ENCODE measurements at places on chromosomes 3 and 15. TPM values are rescaled to one million over a fixed set of nuclear protein-coding genes. Genes with fewer than 3 reads are reported as not detected.

GRCh38 chr3:184737641-184738505, 26.0 kb upstream of the MAGEF1 start:
- no peaks in the 10 kb centered on the region for H3K4me1 ChIP-seq
- H3K27me3 ChIP-seq: no peaks in the 10 kb centered on the region
- DNase-seq: peak; percentile 2

DNA sequence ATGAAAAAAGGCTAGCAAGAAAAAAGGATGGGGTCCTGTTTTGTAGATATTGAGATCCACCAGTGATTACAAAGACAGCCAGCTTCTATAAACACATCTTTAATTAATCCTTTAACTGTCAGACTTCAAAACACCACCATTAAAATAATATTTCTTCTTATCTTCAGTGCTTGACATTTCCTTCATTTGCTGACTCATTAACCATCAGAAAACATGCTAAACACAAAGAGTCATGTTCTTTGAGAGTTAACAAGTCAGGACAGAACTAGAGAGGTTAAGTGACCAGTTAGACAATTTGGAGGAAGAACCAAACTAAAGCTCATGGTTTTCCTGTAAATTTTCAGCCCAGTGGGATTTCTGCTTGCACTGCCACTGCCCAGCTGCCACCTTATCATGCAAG, 111.4 kb downstream of the MEIS2 start:
- H3K4me1 ChIP-seq: peaks cover 1% of the 10 kb centered on the region
- no peaks in the 10 kb centered on the region for H3K27me3 ChIP-seq
- H3K4me3 ChIP-seq: no peak overlapping the region
- H3K27ac ChIP-seq: no peak overlapping the region

DNA sequence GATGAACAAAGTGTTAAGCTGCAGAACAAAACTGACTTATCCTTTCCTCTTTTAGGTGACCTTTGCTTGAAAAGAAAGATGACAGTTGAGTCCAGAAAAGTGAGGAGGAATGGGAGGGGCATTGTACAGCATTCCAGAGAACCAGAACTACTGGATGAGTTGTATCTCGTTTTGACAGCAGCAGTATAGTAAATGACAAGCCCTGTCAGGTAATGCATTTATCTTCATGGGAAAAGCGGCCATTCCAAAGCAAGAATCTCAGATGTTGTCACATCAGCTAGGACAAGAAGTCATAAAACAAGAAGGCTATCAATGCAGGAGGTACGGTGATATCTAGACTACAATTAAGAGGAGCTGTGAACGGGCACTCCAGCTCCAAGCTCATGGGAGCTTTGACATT, 421.5 kb downstream of the MAGI1 start:
- no peaks in the 10 kb centered on the region for H3K27me3 ChIP-seq
- no peak overlapping the region for H3K4me3 ChIP-seq
- DNase-seq: no peak
- peaks cover 2% of the 10 kb centered on the region for H3K4me1 ChIP-seq

DNA sequence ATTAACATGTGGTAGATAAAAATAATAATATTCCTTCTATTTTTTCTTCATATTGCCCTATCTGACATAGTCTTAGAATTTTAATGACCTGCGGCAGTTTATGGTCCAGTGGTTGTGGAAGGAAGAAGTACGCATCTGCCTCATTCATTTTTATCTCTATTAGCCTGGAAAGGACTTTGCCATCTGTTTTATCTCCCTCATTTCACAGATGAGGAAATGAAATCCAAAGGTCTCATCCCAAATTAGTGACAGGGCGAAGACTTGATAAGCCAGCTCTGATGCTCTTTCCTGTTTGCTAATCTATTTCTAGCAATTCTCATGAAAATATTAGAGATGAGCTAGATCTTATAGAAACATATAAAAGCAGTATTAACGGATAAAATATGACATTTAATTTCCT, 113.3 kb downstream of the KLHL25 start:
- no peak for DNase-seq
- no peaks in the 10 kb centered on the region for H3K36me3 ChIP-seq
- H3K4me1 ChIP-seq: peaks cover 4% of the 10 kb centered on the region

GRCh38 chr3:49900491-49901153, 3.1 kb downstream of the MST1R start:
- H3K36me3 ChIP-seq: no peaks in the 10 kb centered on the region
- no peak overlapping the region for H3K4me3 ChIP-seq
- H3K27ac ChIP-seq: no peak overlapping the region
- no peaks in the 10 kb centered on the region for H3K27me3 ChIP-seq

GRCh38 chr3:43010638-43011037, 31.5 kb downstream of the GASK1A start:
- H3K27ac ChIP-seq: no peak overlapping the region
- DNase-seq: no peak
- H3K4me1 ChIP-seq: no peaks in the 10 kb centered on the region
- no peaks in the 10 kb centered on the region for H3K36me3 ChIP-seq
- no peaks in the 10 kb centered on the region for H3K27me3 ChIP-seq
- no peak overlapping the region for H3K4me3 ChIP-seq

- H3K4me3 ChIP-seq: no peak overlapping the region
- H3K27ac ChIP-seq: no peak overlapping the region
- H3K36me3 ChIP-seq: no peaks in the 10 kb centered on the region
- DNase-seq: no peak
Measured at GRCh38 chr15:60519218-60519617, 40.3 kb upstream of the ICE2 start.

DNA sequence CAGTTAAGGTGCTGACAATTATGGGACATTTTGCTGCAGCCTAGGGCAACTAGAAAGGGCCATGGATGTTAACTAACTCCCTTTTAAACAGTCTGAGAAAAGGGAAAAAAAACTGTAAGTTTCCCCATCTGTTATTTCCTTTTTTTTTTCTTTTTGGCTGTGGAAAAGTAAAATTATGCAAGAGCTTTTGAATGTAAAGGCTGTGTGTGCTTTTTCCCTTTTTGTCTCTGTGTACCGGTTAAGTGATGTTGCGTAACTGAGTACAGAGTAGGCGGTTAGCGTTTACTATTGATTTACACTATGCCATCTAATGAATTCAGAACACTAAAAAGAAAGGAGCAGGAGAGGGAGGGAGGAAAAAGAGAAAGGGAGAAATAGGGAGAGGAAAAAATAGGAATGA, 403.6 kb downstream of the TIGIT start:
- H3K27me3 ChIP-seq: no peaks in the 10 kb centered on the region
- no peaks in the 10 kb centered on the region for H3K36me3 ChIP-seq
- H3K4me3 ChIP-seq: no peak overlapping the region
- DNase-seq: no peak
- H3K27ac ChIP-seq: no peak overlapping the region
- peaks cover 2% of the 10 kb centered on the region for H3K4me1 ChIP-seq

DNA sequence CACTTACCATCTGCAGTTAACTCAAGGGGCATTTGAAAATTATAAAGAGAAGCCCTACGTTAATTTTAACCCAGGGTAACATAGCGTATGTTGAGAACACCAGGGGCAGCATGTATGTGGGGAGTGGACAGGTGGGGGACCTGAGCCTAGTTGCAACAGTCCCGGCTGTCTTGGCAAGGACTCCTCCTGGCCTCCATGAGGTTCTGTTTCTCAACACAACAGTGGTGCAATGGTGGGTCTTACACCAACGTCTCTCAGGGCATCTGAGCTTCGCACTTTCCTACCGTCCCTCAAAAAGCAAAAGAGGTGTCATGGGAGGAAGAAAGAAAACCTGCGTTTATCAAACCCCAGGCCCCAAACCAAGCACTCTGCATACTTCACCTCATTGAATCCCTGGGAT, 50.6 kb downstream of the MGLL start:
- H3K27ac ChIP-seq: no peak overlapping the region
- H3K27me3 ChIP-seq: no peaks in the 10 kb centered on the region
- H3K36me3 ChIP-seq: no peaks in the 10 kb centered on the region
- DNase-seq: no peak
- no peak overlapping the region for H3K4me3 ChIP-seq
- peaks cover 7% of the 10 kb centered on the region for H3K4me1 ChIP-seq

DNA sequence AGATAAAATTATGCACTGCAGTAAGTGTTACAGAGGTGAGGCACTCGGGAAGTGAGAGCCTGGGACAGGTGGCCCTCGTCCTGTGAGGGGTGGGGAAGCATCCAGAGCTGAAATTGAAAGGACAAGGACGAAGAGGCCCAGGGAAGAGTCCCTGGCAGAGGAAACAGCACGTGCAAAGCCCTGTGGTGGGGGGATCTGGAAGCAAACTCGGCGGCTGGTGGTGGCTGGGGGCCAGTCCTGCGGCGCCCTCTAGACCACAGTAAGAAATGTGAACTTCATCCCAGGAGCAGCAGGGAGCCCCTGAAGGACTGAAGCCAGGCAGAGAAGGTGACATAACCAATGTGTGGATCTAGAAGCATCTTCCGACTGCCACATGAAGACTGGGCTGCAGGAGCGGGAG, 42.8 kb downstream of the GRIP2 start:
- no peak overlapping the region for H3K27ac ChIP-seq
- no peaks in the 10 kb centered on the region for H3K36me3 ChIP-seq
- H3K4me3 ChIP-seq: no peak overlapping the region
- peak; percentile 28 for DNase-seq

The C3orf70 gene
- 17.7 TPM for total RNA-seq

The SNX22 gene
- total RNA-seq: 0.35 TPM

The PLA2G4B gene
- total RNA-seq: 17.5 TPM

The IL17RD gene
- total RNA-seq: 28.0 TPM

The TRIM71 gene
- 0.05 TPM for total RNA-seq

The SLC12A1 gene
- total RNA-seq: not detected

The UBE2E2 gene
- total RNA-seq: 42.3 TPM

The LRRC34 gene
- 4.3 TPM for total RNA-seq

The GPR160 gene
- total RNA-seq: 0.97 TPM

The GOLGA8J gene
- total RNA-seq: not detected

The EBLN2 gene
- 16.4 TPM for total RNA-seq

The GATM gene
- total RNA-seq: 160 TPM

The GATA2 gene
- 7.7 TPM for total RNA-seq

The SCG5 gene
- total RNA-seq: 0.83 TPM

Data from ovary (tissue), 10 donors.